Ovary (tissue), 10 donors: ENCODE measurements at places on chromosomes 7 and 10.

- DNase-seq, result no peak
These were observed 80.7 kb upstream of the BTBD16 start for GRCh38 chr10:122190176-122190943.

- no peak for DNase-seq
These were observed 4.9 kb downstream of the PRTFDC1 start for GRCh38 chr10:24947304-24948097.

DNA sequence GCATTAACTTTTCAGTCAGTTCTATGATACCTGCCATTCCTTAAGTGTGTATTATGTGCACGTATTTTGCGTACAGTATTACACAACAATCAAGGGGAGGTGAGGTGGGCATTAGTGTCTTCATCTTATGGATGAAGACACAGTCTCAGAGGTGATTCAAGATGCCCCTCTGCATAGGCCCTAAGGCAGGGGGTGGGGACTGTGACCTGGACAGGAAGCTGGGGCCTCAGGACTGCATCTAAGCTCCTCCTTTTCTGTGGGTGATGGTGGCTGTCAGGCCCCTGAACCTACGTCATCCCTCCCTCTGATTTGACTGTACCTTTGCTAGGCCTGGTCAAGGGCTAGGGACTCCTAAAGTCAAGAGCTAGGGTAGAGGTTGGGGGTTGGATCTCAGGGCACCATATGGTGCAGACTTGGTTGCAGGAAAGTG is 38.9 kb downstream of the HK1 start:
- DNase-seq, result no peak

DNA sequence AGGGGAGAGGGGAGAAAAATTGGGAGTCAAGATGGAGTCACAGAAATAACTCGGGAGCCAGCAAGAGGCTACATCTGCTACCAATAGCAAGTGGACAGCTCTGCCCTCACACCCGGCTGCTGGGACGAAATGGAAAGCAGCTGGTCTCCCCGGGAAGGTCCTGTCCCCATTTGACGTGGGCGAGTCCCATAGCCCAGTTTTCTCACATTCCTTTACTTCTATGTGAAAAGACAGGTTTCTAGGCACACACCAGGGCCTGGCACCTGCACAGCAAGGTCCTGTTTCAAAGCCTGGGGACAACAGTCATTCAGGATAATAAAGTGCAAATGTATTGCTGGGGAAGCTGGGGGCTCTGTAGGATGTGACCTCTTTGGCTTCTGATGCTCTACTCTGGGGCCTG is 162.6 kb downstream of the OAT start:
- DNase-seq, result no peak

- no peak for DNase-seq
These were observed 106.0 kb downstream of the ABLIM1 start for GRCh38 chr10:114552050-114552449.
